ENCODE measurements at places on chromosomes 7 and 10. TPM values are rescaled to one million over a fixed set of nuclear protein-coding genes. Genes with fewer than 3 reads are reported as not detected.
A peak's percentile ranks its signal among the peaks of the same experiment; 100 is the strongest.

Gene TWIST1
- total RNA-seq: 0.51 TPM

DNA sequence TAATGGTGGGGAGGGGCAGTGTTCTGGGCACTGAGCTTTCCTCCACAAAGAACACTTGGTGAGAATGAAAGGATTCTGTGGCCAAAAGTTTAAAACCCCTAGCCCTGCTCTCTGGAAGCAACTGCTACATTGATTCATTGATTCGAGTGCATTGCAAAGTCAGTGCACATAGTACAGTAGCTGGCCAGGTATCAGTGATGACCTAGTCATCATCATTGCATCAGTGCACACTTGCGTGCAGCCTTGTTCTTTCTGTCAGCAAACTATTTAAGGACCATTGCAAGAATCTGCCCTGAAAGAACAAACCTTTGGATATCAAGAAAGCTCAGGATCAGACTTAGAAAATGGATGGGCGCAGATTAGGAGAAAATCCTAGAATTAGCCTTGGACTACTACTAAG, 47.4 kb downstream of the CUL1 start:
- no peak for DNase-seq

Gene GJD4
- total RNA-seq: not detected

DNA sequence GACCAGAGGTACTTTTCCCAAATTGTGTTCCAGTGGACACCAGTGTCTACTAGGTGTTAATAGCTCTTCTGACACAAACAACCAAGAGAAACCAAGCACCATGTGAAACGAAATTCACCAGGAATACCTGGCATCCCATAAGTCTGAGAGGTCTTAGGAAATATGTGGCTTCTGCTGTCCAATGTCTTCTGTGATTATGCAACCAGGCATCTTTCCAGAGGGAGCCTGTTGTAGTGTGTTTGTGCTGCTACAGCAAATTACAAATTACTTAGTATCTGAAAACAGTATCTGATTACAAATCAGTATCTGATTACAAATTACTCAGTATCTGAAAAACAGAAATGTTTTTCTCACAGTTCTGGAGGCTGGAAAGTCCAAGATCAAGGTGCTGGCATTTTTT, 133.6 kb upstream of the NPVF start:
- no peak for DNase-seq

Gene FRMD4A
- 17.7 TPM for total RNA-seq

GRCh38 chr10:112852306-112852705, 97.7 kb upstream of the TCF7L2 start:
- DNase-seq: peak; percentile 36

Gene LRIT1
- not detected for total RNA-seq

Gene TSPAN12
- total RNA-seq: 13.4 TPM

Gene KMT2E
- 31.0 TPM for total RNA-seq

GRCh38 chr10:62733654-62734293, 70.7 kb upstream of the ADO start:
- DNase-seq: no peak

DNA sequence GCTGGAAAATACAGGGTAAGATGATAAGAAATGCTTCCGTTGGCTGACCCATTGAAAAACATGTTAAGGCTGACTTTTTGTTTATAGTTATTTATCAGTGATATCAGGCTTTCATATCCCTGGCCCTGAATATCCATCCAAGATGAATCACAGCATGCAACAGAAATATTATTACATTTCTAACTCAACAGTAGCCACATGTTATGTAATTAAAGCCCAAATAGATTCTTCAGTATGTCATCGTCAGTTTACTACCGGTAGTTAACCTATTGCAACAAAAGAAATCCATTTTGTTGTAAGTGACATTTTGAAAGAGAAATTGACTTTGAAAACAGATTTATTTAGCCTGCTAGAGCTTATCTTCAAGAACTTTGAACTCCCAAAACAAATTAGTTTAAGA, 354.1 kb upstream of the CELF2 start:
- DNase-seq: no peak

- DNase-seq: no peak
Observed at GRCh38 chr10:70085975-70086613, 33.4 kb downstream of the MACROH2A2 start.

Gene KLF14
- total RNA-seq: 0.23 TPM

Gene GIMAP8
- 1.5 TPM for total RNA-seq

GRCh38 chr10:121450247-121450646, 148.0 kb downstream of the FGFR2 start:
- no peak for DNase-seq

DNA sequence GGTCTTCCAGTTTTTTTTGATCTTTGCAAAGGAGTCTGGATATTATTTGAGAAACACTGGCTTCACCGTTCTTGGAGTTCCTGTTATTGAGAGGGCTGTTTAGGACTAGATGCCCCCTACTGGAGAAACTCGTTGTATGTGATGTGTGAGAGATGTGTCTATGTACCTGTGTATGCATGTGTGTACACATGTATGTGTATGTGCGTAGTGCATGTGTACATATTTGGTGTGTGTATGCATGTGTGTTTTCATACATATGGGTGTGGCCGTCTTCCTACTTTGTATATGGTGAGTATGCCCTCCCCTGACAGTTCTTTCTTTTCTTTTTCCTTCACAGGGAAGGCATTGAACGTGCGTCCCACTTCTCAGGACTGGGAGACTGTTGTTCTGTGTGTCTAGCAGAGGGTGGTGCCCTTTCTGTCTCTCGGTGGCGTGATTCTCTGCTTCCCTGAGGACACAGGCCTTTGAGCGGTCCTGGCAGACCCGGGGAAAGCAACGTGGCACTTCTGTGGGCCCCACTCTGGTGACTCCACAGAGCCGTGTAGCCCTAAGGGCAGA, 3.0 kb upstream of the CALHM3 start:
- DNase-seq: no peak

DNA sequence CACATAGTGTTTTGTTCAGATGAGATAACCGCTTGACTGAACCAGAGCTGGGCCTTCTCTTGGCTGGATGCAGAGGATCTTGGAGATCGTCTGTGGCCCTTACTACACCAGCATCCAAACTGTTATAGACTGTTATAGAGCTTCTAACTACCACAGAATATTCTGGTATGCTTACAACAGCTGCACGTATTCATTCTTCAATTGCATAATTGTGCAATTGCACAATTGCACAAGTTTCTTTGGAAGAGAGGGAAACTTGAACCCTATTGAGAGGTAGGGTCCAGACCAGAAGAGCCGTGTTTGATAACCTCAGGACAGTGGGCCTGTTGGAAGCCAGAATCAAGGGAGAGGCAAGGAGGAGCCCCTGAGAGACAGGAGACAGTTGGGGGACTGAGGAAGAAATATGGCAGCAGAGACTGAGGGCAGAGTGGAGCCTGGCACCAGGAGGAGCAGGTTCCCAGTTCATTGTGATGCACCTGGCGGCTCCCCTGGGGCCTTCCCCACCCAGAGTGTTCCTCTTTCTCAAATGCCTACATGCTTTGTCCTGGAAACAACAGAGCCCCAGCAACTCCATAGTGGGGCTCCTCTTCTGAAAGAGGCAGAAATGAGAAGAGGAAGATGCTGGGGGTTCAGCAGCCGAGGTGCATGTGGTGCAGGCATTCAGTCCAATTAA, 64.1 kb downstream of the PTPRZ1 start:
- DNase-seq: no peak

GRCh38 chr7:66281678-66282590, 76.8 kb downstream of the TPST1 start:
- DNase-seq: no peak

GRCh38 chr10:75189266-75190096, 21.1 kb upstream of the VDAC2 start:
- no peak for DNase-seq
